ENCODE measurements at places on chromosomes 2 and 18.

GRCh38 chr2:74128206-74128605, 19.5 kb downstream of the BOLA3 start:
- no peak for DNase-seq

DNA sequence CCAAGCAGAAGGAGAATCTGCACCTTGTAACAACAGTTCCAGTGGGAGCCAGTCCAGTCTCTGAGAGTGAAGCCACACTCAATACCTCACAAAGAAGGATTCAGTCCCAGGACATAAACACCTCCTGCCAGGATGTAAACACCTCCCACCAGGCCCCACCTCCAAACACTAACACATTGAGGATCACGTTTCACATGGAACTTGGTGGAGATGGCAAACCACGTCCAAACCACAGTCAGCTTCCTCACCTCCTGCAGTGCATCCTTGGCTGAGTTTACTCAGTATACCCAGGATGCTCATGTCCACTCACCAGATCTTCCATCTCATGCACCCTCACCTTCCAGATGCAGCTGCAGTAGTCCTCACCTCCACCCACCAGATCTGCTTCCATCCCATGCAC, 37.8 kb upstream of the TMEM18 start:
- no peak for DNase-seq

DNA sequence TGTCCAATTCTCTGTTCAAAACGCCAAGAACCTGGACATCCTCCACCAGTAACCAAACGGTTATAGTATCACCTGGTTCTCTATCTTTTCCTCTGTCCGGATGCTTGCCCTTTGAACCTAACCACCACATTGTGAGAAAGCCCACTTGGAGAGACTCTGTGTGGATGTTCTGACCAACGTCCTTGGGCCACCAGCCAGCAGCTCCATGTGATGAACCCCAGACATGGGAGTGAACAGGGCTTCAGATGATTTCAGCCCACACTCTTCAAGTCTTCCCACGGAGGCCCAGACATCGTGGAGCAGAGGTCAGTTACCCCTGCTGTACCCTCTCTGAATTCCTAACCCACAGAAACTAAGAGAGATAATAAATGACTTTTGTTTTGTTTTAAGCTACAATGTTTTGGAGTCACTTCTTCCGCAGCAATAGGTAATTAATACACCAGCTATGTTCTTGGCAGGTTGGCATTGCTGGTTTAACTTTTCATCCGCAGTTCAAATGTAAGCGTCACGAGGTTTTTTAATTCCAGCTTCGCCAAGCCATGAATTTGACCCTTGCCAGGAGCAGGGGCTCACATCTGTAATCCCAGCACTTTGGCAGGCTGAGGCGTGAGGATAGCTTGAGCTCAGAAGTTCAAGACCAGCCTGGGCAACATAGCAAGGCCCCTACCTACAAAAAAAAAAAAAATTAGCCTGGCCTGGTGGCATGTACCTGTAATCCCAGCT, 36.1 kb upstream of the ZNF532 start:
- DNase-seq: no peak

GRCh38 chr2:234110219-234110618, 59.7 kb downstream of the SPP2 start:
- DNase-seq: no peak

Data from CD4-positive, alpha-beta T cell treated with Interleukin-17A for 4 hours (primary cell).